ENCODE measurements at places on chromosomes 7 and 10.
A peak's percentile ranks its signal among the peaks of the same experiment; 100 is the strongest.

GRCh38 chr7:21305455-21306235 lies 122.2 kb upstream of the SP4 start:
- DNase-seq: no peak

GRCh38 chr7:54111814-54112511 lies 430.2 kb upstream of the VSTM2A start:
- no peak for DNase-seq

DNA sequence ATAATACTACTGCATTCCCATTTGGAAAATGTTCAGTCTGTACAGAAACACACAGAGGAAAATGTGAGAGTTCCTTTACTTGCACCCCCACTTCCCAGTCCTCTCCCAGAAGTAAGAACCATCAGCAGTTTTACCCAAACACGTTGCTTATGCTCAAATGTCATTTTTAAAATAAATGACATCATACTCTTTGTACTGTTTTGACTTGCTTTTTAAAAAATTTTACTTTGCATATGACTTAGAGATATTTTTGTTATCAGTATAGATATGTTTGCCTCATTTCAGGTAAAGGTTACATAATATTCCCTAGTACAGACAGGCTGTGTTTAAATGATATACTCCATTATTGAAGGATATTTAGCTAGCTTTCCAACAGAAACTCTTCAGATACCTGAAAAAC lies 13.5 kb upstream of the PTPRN2 start:
- no peak for DNase-seq

DNA sequence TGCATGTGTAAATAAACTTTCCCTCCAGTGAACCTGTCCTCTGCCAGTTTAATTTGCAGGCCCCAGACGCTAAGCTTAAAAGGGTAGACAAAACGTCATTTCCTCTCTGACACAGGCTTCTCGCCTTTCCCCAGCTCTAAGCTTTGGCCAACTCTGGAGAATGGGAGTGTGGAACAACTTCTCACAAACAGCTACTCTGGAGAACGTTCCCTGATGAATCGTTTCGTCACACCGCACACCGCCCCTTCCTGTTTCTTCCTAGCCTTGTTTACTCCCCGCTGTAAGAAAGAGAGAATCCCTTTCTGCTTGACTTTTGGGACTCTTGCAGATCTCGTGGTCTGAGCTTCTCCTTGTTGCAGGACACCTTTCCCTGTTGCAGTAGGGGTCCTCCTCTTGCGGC lies 564.2 kb downstream of the TCERG1L start:
- DNase-seq: no peak

- no peak for DNase-seq
Measured at GRCh38 chr10:70503776-70504175, 25.2 kb downstream of the PALD1 start.

- no peak for DNase-seq
Measured at GRCh38 chr10:133324857-133325260, 11.8 kb downstream of the CALY start.

DNA sequence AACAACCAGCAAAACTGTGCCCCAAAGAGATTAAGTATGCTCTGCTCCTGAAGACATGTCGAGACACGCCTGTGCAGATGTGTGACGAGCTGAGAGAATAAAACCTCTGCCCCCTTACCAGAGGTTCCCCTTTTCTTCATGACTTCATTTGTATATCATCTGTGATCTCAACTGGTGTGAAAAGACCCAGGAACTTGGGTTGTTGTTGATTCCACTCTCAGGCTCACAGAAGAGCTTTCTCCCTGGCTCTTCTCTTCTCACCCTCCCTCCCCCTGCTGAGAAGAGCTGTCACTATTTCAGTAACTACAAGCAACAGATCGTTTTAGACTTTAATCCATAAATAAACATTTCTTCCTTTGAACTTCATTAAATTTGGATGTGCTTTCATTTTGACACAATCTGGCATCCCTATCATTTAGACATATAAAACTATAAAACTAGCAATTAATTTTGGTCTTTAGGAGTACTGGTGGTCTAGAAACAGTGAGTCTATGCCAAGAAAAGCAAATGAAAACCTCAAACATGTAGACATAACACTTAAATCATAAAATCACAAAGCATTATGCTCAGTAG lies 179.3 kb upstream of the FZD8 start:
- peak; percentile 3 for DNase-seq

DNA sequence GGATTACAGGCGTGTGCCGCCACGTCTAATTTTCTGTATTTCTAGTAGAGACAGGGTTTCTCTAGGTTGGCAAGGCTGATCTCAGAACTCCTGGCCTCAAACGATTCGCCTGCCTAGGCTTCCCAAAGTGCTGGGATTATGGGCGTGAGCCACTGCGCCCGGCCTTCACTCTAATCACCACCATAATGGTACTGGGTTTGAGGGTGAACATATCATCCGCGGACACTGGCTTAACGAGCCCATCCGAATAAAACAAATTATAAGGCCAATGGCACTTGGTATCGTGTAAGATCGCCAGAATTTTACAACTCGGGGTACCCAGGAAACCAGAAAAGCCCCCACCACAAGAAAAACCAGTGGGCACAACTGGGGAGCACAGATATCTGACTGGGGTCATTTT lies 580 bp downstream of the FAM200A start:
- peak; percentile 23 for DNase-seq

Data from iris pigment epithelial cell (primary cell).